DMS79 treated with DMSO at 0.1 percent for 48 hours (cell line): ENCODE measurements at places on chromosomes 5 and 9.
A peak's percentile ranks its signal among the peaks of the same experiment; 100 is the strongest.

- peak; percentile 48 for DNase-seq
Measured at GRCh38 chr9:121921444-121921843, 171.7 kb downstream of the TTLL11 start.

DNA sequence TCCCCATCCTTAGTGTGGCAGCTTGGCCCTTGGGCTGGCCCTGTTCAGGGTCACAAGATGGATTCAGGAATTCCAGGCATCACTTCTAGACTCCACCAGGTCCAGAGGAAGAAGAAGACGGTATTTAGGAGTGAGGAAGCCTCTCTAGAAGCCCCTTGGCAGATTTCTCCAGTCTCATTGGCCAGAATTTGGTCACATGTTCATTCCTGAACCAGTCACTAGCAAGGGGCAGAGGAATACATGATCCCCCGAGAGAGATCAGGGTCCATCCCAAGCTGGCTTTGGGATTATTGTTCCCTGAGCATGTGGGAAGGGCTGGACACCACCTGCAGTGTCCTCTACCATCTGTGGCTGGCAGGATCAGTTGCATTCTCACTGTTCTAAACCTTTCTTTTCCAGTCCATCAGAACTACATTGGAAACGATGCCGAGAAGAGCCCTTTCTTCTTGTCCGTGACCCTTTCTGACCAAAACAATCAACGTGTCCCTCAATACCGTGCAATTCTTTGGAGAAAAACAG, 48.5 kb downstream of the GARNL3 start:
- no peak for DNase-seq

DNA sequence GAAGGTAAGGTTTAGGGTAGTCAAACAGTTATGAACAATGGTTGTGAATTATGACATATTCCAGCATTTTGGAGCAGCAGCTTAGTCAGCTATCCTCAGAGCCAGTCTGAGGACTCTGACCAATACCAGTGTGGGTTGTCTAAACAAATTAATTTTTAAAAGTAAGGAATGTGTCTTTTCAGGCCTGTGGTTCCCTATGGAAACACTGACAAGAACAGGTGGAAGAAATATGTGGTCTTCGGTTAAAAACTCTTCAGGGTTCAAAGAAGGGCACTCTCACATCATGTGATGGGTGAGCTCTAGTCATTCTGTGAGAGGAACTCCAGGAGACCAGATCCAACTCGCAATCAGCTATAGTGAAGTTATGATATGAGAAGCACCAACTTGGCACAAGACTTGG, 33.5 kb upstream of the ALDOB start:
- no peak for DNase-seq

GRCh38 chr9:2228132-2228531, 213.0 kb downstream of the SMARCA2 start:
- DNase-seq, result no peak

GRCh38 chr9:72985746-72986145, 32.9 kb upstream of the ALDH1A1 start:
- DNase-seq, result no peak

GRCh38 chr9:90523958-90524357, 118.7 kb downstream of the DIRAS2 start:
- DNase-seq, result peak; percentile 29

GRCh38 chr5:89573345-89573744, 690.4 kb upstream of the MEF2C start:
- DNase-seq, result no peak

GRCh38 chr5:148839960-148840359, 13.5 kb downstream of the ADRB2 start:
- DNase-seq, result no peak

DNA sequence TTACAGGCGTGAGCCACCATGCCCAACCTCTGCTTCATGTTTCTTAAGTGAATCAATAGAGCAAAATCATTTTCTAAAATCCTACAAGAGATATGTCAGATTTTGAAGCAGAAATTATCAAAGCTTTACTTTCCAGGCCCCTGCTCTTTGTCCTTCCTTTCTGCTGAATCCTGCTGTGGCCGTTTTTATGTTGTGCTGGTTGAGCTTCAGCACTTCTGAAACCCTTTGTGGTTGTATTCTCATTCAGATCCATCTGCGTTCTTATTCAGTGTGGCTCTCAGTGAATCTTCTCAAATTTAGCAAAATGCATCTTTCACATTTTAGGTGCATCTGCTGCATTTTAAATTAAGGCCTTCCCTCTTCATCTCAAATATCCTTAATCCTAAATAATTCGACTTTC, 26.0 kb downstream of the JMY start:
- DNase-seq, result no peak

DNA sequence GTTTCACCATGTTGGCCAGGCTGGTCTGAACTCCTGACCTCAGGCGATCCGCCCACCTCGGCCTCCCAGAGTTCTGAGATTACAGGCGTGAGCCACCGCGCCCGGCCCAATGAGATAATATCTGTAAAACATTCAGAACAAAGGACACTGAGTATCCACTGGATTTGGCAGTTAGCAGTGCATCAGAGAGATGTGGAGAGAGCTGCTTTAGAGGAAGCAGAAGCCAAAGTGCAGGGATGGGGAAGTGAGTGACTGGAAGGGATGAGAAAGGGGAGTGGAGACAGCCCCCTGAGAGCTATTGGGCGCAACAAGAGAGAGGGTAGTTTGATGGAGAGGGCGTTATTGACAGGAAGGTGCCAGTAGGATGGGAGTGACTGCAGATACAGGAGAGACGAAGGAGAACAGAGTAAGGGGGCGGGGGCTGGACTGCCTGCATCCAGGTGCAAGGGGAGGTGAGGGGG, 157.5 kb upstream of the SHB start:
- peak; percentile 92 for DNase-seq

DNA sequence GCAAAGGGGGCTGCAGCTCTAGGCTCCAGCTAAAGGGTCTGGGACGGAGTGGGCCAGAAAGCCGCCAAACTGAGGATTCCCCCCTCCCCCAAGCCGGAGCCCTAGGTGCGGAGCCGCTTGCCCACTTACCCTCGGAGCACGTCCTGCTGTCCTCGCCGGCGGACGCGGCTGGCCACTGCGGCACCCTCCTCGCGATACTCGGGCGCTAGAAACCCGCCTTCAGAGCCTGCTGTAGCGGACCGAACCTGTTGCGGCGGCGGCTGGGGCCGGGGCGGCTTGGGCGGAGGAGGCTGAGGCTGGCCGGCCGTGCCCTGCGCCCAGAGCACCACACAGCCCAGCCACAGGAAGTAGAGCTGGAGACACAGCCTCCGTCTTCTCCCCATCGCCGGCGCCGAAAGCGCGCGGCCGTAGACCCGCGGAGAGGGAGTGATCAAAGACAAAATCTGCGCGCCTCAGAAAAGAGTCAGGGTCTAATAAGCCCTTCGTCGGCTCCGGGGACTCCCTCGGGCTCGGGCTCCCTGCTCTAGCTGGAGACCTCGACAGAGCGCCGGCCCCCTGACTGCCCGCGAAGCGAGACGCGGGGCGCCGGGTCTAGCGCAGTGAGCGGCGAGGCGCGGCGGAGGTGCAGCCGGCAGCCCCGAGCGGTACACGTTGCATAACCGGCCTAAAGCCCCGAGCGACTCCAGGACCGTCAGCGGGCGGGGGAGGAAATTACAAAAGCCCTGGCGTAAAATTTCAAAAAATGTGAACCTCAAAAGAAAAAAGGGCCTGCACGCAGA, 635 bp downstream of the FBN2 start:
- no peak for DNase-seq

- DNase-seq, result no peak
Measured at GRCh38 chr5:80122579-80122978, 87.4 kb downstream of the THBS4 start.

DNA sequence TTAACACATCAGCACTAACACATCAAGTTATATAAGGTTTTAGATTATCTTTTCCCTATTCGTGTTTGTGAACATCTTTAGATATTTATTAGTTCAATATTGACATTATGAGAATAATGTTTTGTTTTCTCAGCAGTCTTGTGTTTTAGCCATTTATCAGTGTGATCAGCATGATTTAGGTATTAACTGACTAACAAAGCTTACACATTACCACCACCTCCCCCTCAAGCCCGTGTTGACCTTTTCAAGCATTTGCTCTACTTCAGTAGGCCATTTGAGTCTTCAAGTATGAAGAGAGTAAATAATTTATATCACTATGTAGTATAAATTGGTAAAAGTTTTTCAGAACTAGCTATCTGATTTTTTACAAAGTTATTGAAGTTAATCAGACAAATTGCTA, 6.9 kb downstream of the PBX3 start:
- peak; percentile 8 for DNase-seq

- DNase-seq, result no peak
Measured at GRCh38 chr5:151414536-151414935, 32.9 kb upstream of the SLC36A1 start.

- no peak for DNase-seq
Measured at GRCh38 chr5:154101184-154101583, 62.4 kb downstream of the MFAP3 start.

GRCh38 chr9:20872340-20872977, 159.0 kb downstream of the HACD4 start:
- no peak for DNase-seq

DNA sequence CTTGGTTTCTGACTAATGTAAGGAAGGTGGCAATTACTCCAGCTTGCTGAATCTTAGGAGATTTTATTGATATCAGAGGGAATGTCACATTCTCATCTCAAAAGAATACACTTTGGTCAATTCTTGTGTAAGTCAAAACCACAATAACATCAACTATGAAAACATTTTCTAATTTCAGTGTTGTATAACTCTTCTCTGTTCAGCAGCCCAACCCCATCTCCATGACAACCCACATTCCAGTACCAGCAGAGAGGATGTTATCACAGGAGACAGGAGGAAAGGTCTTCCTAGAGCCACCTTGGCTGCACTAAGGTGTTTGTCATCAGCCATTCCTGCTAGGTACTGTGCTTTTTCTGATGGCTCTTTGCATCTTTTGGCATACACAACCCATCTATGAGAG, 529.1 kb upstream of the BRINP1 start:
- DNase-seq, result no peak

GRCh38 chr5:149406203-149406978, 27.3 kb upstream of the IL17B start:
- no peak for DNase-seq

DNA sequence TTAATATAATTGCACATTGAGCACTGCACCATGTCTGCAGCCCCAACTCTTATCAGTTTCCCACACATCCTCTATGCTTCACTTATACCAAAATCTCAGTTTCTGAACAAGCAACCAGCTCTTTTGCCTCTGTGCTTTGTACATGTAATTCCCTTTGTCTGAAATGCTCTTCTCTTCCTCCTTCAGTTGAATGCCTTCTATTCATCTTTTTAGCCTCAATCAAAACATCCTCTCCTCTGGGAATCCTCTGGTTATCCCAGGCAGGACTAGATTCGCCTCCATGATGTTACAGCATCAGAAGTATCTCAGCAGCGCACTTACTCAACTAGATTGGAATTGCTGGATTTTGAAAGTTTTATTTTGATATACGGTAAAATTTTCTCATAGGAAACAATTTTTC, 143.3 kb downstream of the GAS1 start:
- no peak for DNase-seq

- DNase-seq, result no peak
Measured at GRCh38 chr9:87461256-87461655, 36.4 kb upstream of the DAPK1 start.

- DNase-seq, result no peak
Measured at GRCh38 chr9:27750566-27750965, 177.3 kb upstream of the C9orf72 start.

DNA sequence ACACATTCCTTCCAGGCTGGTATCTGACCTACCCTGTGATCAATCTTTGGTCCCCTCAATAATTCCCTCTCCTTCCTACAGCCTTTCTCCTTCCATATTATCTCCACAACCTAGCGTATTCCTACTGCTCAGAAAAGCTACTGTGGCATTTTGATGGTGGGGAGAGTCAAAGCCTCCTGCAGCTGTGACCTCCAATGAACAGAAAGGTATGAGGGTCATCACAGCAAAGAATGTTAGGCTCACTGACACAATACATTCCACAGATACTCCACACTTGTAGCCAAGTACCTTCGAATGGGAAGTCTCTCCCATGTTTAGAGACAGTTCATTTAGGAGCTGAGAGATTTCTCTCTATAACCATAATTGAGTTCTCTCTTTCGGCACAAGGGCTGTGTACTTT, 5.9 kb downstream of the FBN2 start:
- no peak for DNase-seq

- no peak for DNase-seq
Measured at GRCh38 chr5:73233461-73234203, 60.6 kb downstream of the TMEM174 start.

DNA sequence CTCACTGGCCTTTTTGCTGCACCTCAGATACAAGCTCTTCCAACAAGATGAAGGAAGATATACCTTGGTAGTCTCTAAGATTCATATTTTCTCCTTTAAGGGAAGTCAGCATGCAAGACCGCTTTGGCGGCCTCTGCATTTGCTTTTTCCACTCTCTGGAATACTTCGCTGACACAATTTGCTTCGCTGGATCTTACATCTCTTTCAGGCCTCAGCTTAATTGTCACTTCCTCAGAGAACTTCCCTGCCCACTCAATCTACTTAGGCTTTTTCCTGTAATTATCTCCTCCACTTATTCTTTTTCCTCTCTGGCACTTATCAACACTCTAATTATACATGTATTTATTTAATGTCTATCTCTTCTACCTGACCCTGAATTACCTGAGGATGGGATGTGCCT, 1131.1 kb upstream of the WWC1 start:
- no peak for DNase-seq

DNA sequence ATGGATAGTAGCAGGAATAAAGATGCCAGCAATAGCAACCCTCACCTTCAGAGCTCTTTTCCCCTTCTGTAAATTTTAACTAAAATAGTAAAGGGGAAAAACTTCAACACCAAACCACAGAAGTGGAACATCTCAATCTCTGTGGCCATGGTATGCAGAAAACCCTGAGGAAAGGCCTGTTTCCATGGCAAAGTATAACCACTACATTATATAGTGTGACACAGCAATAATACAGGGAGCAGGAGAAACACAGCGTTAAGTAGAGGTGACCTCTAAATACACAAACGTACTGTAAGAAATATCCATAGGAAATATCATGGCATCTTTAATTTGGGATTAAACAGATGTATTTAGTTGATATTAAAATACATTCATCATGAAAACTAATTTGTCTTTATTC, 106.4 kb downstream of the SLC24A2 start:
- DNase-seq, result no peak

DNA sequence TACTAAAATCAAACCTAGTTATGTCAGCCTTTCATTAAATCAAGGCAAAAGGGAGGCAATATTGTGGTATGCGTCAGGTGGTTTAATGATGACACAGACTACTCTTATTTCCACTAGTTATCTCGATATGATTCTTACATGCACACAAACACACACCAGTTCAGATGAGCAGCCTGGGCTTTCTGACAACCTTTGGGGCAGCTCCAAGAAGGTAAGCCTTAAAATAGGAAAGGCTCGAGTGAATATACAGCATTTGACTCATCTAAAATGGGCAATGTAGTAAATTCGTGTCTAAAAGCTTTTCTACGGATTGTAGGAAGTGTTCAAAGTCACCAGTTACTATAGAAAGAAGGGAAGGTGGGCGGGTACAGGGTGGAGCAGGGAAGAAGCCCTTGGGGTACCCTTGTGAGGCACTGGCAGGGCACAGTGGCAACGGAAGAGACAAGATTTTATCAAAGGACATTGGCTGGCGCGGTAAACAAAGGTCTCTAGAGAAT, 1.9 kb downstream of the ANKH start:
- DNase-seq, result no peak
